CD4-positive, alpha-beta T cell treated with Interleukin-6 at 100 ng/mL for 8 hours (primary cell): ENCODE measurements at places on chromosomes 11 and 22.

DNA sequence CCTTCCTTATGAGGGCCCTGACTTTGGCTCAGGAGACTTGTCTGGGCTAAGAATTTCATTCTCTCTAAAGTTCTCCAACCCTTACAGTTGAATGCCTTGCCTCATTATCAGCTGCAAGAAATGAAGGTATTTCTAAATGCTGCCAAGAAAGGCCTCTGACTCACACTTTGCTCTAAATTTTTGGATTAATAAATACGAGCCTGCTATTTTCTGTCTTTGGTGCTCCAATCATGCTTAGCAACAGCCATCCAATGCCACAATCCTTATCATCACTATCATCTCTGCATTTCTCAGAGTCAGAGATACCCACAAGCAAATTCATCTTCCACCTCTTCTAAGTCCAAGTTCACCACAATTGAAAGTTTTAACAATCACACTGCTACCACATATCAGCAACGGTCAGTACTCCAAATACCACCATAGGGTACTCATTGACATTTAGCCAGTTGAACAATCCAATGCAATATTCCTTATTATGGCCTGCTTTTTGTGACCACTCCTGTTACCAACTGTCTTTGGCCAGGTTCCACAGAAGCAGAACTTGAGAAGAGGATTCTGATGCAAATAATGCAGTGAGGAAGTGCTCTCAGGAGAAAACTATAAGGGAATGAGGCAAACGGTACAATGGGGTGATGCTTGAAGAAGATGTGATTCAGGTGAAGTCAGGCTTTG lies 5.7 kb downstream of the PATE2 start:
- DNase-seq = no peak

- peak; percentile 16 for DNase-seq
Measured at GRCh38 chr11:7657306-7658025, 15.8 kb downstream of the CYB5R2 start.

DNA sequence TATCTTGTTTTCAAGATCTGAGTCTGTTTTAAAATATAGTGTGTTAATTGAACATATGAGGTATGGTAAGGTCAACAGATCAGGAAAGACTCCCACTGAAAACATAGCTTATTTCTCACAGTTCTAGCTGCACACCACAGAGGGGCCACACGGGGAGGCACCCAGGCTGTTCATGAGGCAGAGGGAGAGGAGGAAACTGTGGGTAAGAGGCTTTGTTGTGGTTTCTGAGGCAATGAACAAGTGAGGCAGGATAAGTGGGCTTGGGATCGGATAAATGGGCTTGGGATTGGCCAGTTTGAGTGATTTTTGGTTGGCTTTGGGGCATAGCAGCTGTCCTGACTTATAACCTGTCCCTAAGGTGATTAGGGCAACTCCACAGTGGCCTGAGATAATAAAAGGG lies 242.1 kb downstream of the LUZP2 start:
- DNase-seq = no peak

GRCh38 chr11:67674442-67674871 lies at the start of gene ALDH3B2:
Gene ALDH3B2, minus strand, starts transcription at chr11:67674623. Its CDS starts 7,688 bp downstream, at chr11:67666935.
- DNase-seq = no peak

GRCh38 chr11:22203281-22203680 lies 10.4 kb downstream of the ANO5 start:
- no peak for DNase-seq

DNA sequence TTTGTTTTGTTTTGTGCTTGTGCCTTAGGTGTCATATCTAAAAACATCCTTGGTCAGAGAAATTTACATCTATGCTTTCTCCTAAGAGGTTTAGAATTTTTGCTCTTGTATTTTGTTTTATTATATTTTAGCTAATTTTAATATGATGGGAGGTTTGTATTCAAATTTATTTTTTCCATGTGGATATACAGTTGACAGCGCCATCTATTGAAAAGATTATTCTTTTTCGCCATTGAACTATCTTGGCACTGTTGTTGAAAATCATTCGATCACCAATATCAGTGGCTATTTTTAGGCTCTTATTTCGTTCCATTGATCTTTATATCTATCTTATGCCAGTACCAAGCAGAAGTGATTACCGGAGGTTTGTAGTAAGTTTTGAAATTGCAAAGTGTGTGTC lies 510.3 kb downstream of the BRD1 start:
- DNase-seq = no peak

GRCh38 chr11:89625171-89625570 lies 84.9 kb upstream of the TRIM77 start:
- DNase-seq = no peak

- no peak for DNase-seq
Measured at GRCh38 chr11:114151631-114152030, 92.1 kb downstream of the ZBTB16 start.

DNA sequence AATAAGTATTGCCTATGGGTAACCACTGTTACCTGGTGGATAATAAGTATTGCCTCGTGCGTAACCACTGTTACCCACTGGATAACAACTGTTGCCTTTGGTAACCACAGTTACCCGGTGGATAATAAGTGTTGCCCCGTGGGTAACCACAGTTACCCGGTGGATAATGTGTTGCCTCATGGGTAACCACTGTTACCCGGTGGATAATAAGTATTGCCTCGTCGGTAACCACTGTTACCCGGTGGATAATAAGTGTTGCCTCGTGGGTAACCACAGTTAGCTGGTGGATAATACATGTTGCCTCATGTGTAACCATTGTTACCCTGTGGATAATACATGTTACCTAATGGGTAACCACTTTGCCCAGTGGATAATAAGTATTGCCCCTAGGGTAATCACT lies 9.8 kb upstream of the NXPE4 start:
- DNase-seq = no peak

GRCh38 chr11:2109541-2110019 lies 29.6 kb downstream of the IGF2 start:
- DNase-seq = no peak

GRCh38 chr11:130774703-130775102 lies 141.6 kb downstream of the SNX19 start:
- no peak for DNase-seq

DNA sequence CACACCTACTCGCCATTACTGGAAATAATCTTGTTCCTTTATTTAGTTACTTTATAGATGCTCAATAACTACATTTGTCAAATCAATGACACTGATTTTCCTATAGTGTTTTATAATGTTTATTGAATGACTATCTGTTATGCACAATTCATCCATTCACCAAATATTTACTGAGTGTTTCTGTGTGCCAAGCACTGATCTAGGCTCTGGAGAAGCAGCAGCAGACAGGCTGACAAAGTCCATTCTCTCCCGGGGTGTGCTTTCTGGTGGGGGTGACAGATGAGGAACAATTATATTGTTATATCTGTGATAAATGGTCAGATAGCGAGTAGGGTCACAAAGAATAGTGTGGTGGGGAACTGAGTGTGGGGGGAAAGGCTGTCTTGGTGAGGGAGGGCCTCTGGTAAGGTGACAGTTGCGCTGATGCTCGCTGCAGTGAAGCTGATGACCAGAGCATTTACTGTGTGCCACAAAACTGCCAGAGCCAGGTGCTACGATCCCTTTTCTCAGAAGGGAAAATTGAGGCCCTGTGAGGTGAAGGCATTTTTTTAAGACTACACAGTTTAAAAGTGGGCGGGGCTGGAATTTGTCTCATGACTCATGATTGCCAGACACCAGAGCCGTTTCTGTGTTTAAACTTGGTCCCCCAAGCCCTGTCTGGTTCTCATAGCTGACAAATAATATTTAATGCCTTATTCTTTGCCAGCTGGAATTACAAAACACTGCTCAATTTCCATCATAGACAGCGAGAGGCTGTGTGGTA lies 10.2 kb downstream of the PACS1 start:
- peak; percentile 76 for DNase-seq

DNA sequence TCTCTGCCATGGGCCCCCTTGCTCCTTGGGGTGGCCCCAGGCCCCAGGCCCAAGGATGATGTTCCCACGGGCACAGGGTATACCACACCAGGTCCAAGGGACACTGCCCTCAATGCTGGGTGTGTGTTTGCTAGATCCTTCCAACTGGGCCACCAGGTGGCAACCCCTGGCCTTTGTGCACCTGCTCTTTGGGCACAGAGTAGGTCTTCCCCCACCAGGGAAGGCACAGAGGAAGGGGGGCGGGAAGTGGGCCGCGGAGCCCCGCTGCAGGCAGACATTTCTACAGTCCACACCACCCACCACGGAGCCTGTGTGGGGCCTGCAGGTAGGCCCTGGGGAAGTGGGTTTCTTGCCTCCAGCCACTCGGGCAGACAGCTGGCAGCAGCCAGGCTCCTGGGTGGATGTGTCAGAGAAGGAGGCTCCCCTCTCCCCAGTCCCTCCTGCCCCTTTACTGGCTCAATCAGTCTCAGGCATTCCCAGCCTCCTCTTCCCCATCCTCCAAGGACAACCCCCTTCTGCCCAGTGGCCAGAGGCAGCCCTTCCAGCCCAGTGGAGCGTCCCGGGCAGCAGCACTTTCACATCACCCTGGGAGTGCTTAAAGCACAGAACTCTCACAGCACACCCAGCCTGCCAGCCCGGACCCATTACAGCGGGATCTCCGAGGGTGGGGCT lies 21.6 kb downstream of the MAFF start:
- DNase-seq = no peak

DNA sequence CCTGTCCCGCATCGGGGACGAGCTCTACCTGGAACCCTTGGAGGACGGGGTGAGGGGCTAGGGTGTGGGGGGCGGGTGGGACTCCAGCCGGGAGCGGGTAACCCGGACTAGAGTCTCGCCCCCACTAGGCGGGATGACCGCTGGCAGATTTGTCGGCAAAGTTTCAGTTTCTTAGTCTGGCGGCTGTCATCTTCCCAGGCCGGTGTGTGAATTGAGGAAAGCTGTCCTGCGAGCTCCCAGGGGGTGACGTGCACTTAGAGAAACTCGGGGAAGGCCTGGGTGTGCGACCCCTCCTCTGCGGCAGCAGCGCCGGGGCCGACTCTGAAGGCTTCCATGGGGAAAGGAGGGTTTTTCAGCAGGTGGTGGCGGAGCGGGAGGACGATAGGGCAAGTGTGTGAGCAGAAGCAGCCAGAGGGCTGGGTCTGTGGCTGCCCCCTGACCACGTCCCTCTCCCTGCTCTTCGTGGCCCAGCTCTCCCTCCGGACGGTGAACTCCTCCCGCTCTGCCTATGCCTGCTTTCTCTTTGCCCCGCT lies 463 bp downstream of the RAD9A start:
- no peak for DNase-seq

DNA sequence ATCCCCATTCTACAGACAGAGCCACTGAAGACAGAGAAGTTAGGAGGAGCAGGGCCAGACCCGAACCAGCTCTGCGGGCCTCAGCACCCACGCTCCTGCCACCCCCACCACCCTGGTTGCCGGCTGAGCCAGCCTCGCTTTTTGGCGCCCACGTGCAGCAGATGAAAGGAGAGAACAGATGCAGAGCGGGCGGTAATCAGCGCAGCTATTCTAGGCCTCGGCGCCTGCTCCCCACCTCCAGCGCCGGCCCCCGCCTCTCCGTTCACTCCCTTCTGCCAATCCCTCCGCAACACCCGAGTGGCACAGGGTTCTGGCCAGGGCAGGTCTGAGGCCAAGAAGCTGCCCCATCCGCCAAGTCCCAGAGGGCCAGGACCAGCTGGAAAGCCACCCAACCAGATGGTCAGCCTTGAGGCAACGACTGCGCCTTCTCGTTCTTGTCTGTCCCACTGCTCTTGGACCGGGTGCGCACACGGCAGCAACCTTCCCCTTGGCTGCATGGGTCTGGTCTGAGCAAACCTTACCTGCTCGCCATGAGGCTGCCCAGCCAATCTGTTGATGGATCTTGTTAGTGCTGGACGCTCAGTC lies 16.8 kb downstream of the DNAL4 start:
- no peak for DNase-seq

GRCh38 chr11:66567787-66568123 lies 651 bp downstream of the CTSF start:
- no peak for DNase-seq

DNA sequence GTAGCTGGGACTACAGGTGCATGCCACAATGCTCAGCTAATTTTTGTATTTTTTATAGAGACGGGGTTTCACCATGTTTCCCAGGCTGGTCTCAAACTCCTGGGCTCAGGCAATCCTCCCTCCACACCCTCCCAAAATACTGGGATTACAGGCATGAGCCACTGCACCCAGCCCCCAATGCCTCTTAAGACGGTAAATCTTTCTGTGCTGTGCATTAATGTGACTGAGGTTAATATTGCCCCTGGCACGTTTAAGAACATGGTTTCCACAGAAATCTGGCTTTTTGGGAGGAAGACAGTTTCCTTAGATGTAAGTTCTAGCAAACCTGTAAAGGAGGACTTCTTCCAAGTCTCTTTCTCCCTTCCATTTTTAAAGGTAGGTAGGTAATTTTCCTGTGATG lies 6.1 kb upstream of the HORMAD2 start:
- DNase-seq = no peak

GRCh38 chr22:24578355-24579257 lies 14.3 kb downstream of the LRRC75B start:
- no peak for DNase-seq

- no peak for DNase-seq
Measured at GRCh38 chr11:62559204-62559603, 12.6 kb upstream of the AHNAK start.

DNA sequence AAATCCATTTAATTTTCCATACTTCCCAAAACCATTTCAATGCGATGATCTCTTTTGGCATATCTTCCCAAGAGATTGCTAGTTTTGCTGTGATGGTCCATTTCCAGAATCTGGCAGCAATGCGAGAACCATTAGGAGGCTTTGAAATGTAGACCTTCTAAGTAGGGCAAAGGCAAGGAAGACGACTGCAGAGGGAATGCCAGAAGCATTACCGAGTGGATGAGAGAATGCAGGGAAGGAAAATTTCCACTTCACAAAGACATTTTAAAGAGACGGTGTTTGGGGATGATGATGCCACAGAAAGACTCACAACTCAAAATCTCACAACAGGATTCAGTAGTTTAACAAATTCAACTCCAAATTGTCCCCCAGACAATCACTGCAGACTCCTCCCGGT lies 471 bp upstream of the CEP126 start:
- DNase-seq = no peak

DNA sequence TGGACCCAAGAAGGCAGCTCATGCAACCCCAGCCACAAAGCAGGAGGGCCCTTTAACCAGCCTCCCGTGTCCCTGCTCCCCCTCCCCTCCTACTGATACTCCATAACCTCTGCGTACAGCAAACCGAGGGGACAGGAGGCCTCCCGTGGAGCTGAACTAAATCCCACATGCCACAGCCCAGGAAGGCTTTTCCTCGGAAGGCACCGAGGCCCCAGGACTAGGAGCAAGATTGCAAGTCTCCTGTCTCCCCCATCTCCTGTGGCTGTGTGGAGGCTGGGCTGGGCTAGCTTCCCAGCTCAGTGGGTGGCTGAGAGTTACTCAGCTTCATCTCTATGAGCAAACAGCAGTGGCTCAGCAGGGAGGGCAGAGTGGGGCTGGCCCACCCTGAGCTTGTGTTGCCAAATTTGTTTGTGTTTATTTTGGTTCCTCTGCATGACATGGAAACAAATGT lies 62.7 kb upstream of the NECTIN1 start:
- no peak for DNase-seq

- no peak for DNase-seq
Measured at GRCh38 chr22:33270596-33270995, 212.4 kb upstream of the SYN3 start.

DNA sequence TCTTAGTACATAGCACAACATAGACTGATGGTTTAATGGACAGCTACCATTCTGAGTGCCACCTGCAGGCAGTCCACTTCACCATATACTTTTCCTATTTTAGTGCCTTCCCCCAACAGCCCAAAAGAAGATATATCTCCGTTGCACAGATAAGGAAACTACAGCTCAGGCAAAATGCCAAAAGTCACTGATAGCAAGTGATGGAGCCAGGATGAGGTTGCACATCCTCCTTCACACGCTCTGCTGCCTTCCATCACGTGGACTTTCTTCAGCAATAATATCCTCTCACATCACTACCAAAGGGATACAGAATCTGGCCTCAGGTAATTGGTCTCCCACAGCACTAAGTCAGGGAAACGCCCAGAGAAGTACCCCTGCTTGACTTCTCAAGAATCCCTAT lies 7.5 kb downstream of the TCF20 start:
- peak; percentile 27 for DNase-seq
